GM12865 (cell line): ENCODE measurements at places on chromosomes 3 and 15.

GRCh38 chr3:23495507-23495906 lies 292.4 kb downstream of the UBE2E2 start:
- DNase-seq: no peak

DNA sequence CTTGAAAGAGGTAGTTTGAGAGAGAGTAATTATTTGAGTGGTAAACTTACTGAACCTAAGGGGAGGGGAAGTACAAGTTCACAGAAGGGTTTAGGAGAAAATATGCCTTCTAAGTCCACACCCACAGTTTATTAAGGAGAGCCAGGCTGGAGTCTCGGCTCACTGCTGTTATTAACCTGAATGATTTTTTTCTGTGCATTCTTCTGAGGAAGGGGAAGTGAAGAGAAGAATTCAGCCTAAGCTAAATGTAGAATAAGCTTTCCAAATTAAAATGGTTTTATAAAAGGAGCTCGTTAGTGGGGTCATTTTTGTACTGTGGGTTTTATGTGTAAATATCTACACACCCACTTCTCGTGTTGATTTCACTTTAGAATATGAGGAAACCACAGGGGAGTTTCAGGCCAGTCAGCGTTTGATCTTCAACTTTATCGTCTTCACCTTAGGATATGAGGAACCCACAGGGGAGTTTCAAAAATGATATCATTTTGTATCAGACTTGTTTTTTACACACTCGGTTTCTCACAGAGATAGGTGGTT lies 1.5 kb downstream of the WHAMM start:
- peak; percentile 74 for DNase-seq

- DNase-seq: no peak
Observed at GRCh38 chr3:179299316-179299715, 23.5 kb upstream of the ZNF639 start.

DNA sequence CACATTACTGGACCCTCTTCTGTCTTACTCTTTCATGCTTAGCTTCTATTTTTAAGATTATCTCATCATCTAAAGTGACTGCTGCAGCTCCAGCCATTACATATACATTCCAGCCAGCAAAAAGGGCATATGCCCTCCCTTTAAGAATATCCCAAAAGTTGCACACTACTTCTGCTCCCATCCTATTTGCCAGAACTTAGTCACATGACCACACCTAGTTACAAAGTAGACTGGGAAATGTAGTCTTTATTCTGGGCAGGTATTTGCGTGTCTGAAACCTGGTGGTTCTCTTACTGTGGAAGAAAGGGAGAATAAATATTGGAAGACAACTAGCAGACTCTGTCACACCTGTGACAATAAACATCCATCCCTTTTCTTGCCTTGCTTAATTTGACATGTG lies 341.6 kb upstream of the NR2E3 start:
- DNase-seq: no peak

GRCh38 chr3:134392336-134392983 lies 18.2 kb upstream of the AMOTL2 start:
- DNase-seq: no peak

GRCh38 chr3:23931597-23931996 lies 13.5 kb upstream of the NR1D2 start:
- no peak for DNase-seq

- DNase-seq: no peak
Observed at GRCh38 chr3:111051354-111051753, 20.3 kb upstream of the NECTIN3 start.

- peak; percentile 99 for DNase-seq
Observed at GRCh38 chr3:38136777-38137614, at the start of gene ACAA1. Gene ACAA1, minus strand, starts transcription at chr3:38137127. Its CDS starts 92 bp downstream, at chr3:38137035.

GRCh38 chr3:66476852-66477381 lies 23.9 kb downstream of the LRIG1 start:
- no peak for DNase-seq

DNA sequence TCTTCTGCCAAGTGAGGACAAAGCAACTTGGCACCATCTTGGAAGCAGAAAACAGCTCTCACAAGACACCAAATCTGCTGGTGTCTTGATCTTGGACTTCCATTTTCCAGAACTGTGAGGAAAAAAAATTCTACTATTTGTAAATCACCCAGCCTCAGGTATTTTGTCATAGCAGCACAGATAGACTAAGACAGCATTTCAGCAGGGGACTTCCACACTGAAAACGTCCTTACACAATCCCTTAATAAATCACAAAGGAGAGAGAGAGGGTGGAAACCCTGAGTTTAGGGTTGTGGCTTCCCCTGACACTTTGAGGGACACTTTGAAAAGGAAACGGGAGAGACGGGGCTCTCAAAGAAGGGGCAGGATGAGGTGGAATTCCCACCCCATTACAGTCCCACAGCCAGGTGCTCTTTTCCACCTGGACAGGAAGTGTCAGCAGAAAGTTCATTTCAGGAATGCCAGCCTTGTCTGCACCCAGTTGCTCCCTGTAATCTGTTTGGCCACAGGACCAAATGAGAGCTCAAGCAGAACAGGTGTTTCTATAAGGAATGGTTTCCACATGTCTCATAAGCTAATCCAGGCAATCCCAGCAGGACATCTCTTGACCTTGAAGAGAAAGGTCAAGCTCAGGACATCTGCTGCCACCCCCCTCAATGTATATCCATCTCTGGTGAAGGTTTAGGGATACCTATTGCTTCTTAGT lies 51.3 kb downstream of the MYLK start:
- DNase-seq: no peak

DNA sequence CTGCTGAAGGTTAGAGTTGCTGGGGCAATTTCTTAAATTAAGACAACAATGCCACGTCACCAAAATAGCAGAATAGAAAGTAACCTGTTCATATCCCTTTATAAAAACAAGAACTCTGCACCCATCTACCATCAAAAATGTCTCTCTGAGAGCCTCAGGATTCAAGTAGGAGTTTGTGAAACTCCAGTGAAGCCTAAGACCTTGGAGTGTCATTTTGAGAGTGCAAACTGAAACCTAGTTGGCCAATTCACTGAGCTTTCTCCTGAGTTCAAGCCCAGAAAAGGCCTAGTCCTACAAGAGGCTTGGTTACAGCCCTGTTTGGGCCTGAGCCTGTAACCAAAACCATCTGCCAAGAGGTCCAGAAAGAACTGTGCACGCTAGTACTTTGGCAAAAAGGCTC lies 335.1 kb downstream of the EFHB start:
- peak; percentile 70 for DNase-seq

GRCh38 chr15:62901087-62901486 lies 141.5 kb upstream of the TPM1 start:
- no peak for DNase-seq

GRCh38 chr3:29591579-29591978 lies 310.7 kb downstream of the RBMS3 start:
- no peak for DNase-seq

DNA sequence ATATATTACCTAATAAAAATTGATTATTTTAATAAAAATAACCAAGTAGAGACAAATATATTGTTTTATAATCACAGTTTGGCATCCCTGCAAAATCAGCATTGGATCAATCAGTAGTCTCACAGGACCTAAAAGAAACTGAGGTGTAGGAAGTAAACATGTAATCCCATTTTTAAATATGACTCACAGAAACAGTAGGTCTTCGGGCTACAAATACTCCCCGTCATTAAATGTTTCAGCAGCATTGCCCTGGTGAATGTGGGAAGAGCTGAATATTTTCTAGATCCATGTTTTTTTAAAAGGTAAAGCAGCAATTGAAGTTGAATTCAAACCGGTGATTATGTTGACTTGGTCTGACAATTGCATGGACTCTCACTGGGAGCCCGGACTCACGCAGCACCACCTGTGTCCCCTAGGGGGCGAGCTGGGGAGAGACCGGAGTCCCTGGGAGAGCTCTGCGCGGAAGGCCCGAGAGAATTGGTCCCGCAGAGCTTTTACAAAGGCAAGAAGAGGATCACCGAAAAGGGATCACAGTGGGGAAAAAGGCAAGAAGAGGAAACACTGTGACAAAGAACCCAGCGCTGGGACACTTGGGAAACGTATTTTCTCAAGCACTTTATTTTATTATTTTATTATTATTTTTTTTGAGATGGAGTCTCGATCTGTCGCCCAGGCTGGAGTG lies 17.2 kb upstream of the USP3 start:
- DNase-seq: peak; percentile 90
